GM10248 (cell line): ENCODE measurements at places on chromosomes 4 and X.

DNA sequence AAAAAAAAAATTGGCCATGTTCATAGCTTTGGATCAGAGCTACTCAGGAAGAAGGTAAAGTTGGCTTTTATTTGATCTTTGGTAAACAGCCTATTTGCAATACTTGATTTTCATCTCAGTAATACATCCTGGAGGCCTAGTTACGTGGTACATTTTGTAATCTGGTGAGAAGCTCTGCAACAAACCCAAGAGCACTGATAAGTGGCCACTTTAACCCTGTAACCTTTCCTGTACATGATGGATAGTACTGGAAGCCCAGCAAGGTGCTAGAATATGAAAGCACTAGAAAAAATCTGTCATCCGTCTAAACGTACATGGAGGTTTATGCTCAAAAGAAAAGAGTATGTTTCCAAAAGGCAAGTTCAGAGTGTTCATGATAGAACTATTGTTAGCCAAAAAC, 88.3 kb upstream of the BMP2K start:
- DNase-seq, result no peak

GRCh38 chr4:177194906-177195305, 114.8 kb upstream of the NEIL3 start:
- no peak for DNase-seq

- DNase-seq, result no peak
Measured at GRCh38 chr4:144582975-144583374, 63.0 kb upstream of the HHIP start.

DNA sequence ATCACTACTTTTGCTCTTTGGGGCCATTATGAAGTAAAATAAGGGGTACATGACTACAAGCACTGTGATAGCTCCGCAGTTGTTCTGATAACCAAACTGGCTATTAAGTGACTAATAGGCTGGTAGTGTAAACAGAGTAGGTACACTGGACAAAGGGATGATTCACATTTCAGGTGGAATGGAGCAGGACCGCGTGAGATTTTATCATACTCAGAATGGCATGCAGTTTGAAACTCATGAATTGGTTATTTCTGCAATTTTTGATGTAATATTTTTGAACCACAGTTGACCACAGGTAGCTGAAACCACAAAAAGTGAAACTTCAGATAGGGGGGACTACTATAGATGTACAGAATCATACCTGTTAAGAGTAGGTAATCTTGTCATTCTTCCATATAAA, 55.8 kb downstream of the PAK3 start:
- no peak for DNase-seq

GRCh38 chrX:1464971-1465285, 12.2 kb upstream of the ASMTL start:
- no peak for DNase-seq

DNA sequence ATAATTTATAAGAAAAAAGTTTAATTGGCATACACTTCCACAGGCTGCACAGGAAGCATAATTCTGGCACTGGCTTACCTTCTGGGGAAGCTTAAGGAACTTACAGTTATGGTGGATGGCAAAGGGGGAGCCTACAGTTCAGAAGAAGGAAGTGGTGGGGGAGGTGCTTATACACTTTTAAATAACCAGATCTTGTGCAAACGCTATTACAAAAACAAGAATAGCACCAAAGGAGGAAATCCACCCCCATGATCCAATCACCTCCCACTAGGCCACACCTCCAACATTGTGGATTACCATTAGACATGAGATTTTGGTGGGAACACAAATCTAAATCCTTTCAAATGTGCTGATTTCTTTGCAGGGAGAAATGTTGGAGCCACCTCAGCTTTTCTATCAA, 287.7 kb downstream of the CPXCR1 start:
- no peak for DNase-seq

DNA sequence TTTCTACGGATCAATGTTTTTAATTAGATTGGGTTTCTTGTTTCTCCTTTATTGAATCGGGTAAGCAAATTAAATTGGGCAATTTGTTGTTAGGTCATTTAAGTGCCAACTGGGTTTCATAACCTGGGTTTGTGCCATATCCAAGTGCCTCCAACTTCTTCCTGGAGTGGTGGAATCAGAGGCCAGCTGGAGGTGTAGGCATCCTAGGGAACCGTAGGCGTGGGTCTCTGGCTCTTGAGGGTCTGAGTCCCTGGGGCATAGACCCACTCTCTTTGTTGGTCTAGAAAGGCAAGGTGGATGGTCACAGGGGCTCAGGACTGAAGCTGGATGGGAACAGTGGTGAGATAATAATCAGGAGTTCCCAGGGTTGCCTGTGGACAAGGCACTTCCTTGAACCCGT, 18.3 kb downstream of the CNGA2 start:
- no peak for DNase-seq

DNA sequence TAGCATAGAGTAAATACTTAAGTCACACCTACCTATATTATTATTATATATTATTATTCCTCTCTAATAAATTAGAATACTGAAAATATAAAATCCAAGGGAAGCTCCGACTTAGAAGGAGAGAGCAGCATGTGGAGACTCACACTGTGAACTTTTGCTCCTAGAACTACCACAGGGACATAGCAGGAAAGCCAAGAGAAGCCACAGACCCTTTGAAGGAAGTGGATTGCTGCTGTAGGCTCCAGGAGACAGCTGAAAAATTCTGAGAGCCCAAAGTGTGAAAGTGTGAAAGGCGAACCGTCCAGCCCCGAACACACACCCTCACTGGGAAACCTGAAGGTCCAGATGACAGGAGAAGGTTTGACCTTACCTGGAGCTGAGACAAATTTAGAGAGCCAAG, 177.0 kb downstream of the FAM13A start:
- DNase-seq, result no peak

DNA sequence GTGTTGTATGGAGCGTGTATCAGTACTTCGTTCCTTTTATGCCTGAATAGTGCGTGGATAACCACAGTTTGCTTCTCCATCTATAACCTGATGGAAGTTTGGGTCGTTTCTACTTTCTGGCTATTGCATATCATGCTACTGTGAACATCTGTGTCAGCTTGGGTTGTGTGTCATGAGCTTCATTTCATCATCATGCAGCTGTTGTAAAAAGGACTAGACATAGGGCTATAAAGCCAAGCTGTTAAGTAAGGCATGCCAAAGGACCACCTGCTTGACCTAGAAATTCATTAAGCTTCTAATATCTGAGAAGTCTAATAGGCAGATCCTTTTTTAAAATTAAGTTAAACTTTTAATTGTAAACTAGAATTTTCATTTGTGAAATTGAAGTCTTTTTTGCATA, 18.4 kb downstream of the SMS start:
- no peak for DNase-seq

DNA sequence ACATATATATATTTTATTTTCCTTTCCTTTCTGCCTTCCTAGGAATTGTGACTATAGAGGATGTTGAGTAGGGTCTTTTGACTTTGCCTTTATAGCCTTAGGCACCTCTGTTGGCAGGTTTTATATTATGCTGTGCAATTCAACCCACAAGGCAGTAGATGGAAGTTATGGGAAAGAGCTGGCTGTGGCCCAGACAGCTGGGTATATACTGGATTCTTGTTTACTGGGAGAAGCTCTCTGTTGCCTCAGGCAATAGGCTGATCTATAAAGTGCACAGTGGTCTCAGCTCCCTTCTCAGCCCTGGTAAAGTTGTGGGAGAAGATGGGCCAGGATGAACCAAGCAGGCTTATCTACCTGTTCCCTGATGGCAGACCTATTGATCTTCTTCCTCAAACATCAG, 342.0 kb downstream of the GBA3 start:
- no peak for DNase-seq

GRCh38 chr4:174604198-174604597, 81.9 kb upstream of the HPGD start:
- no peak for DNase-seq

DNA sequence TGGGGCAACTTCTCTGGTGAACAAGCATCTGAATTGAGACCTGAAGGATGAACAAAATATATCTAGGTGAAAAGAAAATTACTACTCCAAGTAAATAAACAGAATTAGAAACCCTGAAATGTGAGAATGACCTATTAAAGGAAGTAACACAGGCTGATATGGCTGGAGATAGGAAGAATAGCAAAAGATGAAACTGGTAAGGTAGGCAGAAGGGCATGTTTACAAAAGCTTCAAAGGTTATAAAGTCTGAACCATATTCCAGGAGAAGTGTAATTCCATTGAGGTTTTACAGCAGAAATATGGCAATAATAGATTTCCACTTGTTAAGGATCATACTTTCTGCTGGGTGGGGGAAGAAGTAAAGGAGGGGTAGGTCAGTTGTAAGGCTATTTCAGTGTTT, 452.0 kb downstream of the GBA3 start:
- DNase-seq, result no peak

DNA sequence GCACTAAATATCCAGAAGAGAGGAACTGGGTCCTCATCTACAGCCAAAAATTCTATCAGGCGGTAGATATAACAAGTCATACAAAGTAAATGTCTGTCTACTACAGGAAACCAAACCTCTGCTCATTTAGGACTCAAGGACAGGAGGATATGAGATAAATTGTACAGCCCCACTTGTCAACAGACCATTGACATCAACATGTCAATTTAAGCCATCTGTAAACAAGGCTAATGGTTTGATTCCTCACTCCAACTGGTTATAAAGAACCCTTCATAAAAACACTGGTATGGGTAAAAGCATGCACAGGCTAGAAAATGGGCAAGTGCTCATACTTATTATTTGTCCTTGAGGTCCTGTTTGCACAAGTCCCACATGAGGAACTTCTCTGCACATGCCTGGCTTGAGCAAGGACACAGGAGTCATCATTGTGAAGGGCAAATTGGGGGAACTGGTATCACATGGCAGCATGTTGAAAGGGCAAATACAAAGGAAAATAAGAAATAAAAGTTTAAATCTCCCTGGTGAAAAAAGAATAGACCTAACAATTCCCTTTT, 13.2 kb downstream of the RTL8B start:
- DNase-seq, result no peak

GRCh38 chr4:140533951-140534480, 10.0 kb downstream of the ELMOD2 start:
- no peak for DNase-seq

DNA sequence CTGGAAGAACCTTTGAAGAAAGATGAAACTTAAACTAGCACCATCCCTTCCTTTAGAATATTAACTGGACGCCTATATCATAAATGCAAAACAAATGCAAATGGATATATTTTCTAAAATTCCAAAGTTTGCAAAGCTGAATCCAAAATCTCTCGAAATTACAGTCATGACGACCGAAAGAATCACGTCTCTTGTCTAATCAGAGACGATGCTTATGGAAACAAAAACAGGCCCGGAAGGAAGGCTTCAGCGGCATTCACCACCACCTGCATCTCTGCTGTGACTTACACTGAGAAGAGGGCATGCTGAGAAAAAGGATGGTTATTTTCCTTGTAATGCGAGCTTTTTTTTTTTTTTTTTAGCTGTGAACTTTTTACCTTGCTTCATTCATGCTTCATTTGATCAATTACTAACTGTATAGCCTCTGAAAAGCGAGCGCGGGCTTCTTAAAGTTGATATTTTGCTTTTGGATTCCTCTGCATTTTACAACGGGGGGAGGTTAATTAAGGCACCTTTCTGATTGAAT, 209.3 kb downstream of the SOWAHB start:
- DNase-seq, result no peak

- no peak for DNase-seq
Measured at GRCh38 chr4:65482410-65482809, 187.9 kb downstream of the EPHA5 start.

- no peak for DNase-seq
Measured at GRCh38 chr4:128803783-128804182, 5.7 kb upstream of the JADE1 start.

GRCh38 chrX:56382278-56382677, 150.1 kb downstream of the KLF8 start:
- DNase-seq, result no peak

DNA sequence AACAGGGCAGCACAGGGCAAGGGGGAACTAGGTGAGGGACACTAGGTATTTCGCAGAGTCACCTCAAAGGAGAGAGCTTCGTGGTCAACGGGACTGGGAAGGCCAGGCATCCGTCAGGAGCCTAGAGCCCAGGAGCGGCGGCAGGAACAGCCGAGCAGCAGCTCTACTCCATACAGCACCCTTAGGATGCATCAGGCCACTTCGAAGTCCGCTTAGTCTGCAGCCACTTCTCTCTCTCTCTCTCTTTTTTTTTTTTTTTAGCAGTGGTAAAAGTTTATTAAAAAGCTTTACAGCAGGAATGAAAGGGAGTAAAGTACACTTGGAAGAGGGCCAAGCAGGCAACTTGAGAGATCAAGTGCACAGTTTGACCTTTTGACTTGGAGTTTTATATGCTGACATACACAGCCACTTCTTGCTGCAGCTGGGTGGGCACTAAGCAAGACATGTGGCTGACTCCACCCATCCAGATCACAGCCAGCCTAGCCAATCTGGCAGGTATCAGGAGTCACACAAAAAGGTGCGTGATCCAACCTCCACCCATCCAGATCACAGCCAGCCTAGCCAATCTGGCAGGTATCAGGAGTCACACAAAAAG, 209.7 kb upstream of the RADX start:
- DNase-seq, result no peak

GRCh38 chr4:37889849-37890800, 759 bp upstream of the TBC1D1 start:
- no peak for DNase-seq

DNA sequence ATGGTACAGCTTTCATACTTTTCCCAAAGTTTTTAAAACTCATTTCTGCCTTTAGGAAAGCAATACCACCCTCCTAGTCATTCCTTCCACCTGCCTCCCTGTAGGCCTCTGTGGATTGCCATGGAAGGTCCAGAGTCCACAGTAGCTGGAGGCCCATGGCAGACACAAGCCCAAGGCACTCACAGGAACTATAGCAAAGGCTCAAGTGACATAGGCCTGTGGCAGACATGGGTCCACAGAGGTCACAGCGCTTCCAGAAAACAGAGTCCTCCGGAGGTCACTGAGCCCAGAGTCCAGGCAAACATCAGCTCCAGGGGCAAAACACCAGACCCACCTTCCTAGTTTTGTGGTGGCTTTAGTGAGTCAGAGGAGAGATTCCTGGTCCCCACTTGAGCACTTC, 147.6 kb upstream of the ATP6AP2 start:
- no peak for DNase-seq

DNA sequence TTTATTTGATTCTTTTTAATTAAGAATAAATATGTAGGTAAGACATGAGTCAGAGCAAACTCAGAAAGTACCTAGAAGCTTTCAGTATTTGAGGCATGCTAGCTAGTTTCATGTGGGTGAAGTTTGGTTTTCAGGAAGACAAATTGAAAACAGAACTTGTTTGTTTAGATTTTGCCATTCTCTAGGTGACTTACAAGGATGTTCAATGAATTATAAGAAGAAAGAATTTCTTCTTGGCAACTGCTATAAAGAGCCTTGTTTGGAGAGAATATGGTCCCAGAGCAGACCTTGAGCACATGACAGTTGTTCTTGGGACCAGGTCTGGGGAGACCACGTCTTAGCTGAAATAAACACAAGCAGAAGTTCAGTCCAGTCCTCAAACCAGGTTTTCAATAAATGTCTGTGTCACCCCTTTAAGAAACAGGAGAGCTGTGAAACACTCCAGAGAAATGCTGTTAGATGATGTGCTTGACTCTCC, 38.0 kb upstream of the IL21 start:
- peak; percentile 29 for DNase-seq

DNA sequence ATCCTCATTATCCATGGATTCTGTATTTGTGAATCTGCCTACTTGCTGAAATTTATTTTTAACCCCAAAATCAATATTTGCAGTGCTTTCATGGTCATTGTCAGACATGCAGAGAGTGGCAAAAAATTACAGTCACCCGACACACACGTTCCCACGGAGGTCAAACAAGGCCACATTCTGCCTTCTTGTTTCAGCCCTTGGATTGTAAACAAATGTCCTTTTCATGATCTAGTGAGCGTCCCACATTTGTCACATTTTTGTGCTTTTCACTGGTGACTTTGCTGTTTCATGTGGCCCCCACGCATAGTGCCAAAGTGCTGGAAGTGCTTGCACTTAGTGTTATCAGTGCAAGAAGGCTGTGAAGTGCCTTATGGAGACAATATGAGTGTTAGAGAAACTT, 45.0 kb downstream of the SOD3 start:
- no peak for DNase-seq
